Body of pancreas (tissue), 4 donors: ENCODE measurements at places on chromosomes 13 and 19. TPM values are rescaled to one million over a fixed set of nuclear protein-coding genes. Genes with fewer than 3 reads are reported as not detected.
A peak's percentile ranks its signal among the peaks of the same experiment; 100 is the strongest.

The ACTMAP gene
- total RNA-seq, result 3.0 TPM

The WDR87 gene
- not detected for total RNA-seq

GRCh38 chr13:44281252-44282000, 92.2 kb upstream of the SERP2 start:
- peak; percentile 23 for DNase-seq

- no peak for DNase-seq
Observed at GRCh38 chr13:48086272-48086671, 8.6 kb downstream of the MED4 start.

DNA sequence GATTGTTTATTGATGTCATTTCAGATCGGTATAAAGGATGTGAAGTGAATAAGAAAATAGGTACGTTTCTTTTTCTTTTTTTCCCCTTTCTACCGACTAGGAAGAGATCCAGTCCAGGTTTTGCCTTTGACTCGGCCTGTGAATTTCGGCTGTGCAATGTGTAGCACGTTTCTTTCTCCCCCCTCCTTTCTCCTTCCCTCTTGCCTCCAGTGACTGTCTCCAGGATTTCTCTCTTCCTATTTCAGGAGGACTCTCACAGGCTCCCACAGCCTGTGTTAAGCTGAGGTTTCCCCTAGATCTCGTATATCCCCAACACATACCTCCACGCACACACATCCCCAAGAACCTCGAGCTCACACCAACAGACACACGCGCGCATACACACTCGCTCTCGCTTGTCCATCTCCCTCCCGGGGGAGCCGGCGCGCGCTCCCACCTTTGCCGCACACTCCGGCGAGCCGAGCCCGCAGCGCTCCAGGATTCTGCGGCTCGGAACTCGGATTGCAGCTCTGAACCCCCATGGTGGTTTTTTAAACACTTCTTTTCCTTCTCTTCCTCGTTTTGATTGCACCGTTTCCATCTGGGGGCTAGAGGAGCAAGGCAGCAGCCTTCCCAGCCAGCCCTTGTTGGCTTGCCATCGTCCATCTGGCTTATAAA, at the start of gene GPC6:
Gene GPC6 (plus strand): TSS at position 185 of the 657 bp plus-strand sequence.
- peak; percentile 59 for DNase-seq

DNA sequence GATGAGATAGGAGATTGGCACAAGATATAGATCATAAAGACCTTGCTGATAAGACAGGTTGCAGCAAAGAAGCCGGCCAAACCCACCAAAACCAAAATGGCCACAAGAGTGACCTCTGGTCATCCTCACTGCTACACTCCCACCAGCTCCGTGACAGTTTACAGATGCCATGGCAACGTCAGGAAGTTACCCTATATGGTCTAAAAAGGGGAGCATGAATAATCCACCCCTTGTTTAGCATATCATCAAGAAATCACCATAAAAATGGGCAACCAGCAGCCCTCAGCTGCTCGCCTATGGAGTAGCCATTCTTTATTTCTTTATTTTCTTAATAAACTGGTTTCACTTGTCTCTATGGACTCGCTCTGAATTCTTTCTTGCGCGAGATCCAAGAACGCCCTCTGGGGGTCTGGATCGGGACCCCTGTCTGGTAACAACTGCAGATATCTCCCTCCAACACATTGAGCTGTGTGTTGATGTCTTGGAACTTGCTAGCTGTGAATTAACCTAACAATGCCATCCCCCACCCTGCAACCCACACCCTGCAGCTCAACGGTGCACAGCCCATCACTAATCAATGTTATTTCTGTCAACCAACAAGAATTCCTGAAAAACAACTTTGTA, 27.1 kb upstream of the GRTP1 start:
- DNase-seq, result no peak

- DNase-seq, result no peak
Observed at GRCh38 chr19:10737722-10738121, 19.8 kb downstream of the DNM2 start.
